Left renal cortex interstitium (tissue), 4 donors: ENCODE measurements at places on chromosomes 13 and 19.

GRCh38 chr13:105118426-105118985 lies 1417.0 kb downstream of the EFNB2 start:
- no peak for DNase-seq

- no peak for DNase-seq
Measured at GRCh38 chr13:93249364-93250306, 23.0 kb downstream of the GPC6 start.

DNA sequence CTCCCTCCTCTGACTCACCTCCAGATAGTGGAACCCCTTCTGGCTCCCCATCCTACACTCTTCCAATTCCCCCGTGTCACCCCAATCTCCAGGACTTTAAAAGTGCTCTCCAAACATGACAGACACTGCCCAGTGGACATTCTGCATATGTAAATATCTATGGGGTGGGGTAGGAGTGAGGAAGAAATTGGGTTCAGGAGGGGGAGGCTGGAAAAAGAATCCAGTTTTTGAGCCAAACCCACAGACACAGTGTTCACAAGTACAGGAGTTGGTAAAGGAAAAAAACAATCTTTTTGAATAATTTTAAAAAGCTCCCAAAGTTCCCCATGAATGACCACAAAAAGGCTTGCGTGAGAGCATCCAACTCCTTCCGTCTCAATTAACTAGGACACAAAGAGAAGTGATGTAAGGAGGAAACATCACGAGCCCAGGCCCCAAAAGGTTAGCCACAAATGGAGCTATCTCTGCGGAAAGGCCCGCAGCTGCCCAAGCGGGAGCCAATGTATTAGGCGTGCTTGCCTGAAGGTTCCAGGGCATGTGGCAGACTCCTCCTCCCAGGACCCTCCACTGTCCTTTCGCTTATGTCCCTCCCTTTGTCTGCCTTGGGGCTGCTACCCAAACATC lies 18.0 kb downstream of the ZC3H4 start:
- no peak for DNase-seq

DNA sequence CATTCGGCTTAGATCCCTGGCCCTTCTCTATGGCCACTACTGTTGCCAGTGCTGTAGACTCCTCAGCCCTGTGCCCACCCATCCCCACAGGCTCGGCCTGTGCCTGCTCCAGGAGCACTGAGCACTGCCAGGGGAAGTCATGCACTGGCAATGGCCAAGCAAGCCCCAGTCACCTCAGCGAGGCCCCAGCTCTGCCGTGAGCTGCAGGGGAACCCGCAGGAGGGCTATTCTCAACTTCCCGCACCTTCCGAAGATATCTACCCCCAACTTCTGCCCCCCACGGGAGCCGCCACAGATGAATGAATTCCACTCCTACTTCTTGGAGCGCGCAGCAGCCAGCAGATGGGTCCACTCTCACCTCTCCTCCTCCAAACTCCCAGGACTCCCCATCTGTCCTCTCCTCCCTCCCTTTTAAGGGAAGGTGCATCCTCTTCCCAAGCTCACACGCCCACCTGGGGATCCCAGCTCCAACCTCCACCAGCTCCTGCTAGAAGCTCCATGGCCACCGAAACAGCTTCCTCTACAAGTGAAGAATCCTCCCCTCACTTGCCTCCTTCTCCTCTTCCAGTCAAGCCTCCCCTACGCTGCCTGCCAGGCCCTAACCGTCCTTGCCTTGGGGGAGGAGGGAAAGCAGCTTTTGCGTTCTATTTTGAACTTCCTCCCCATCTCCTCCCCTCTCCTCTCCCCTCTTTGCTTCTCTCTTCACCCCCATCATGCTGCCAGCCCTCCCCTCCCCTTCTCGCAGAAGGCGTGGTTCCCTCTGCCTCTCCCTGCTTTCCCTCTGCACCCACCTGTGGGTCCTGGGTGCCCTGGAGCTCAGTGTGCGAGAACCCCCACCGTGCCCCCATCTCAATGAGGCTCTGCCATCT lies 52.2 kb downstream of the PEPD start:
- no peak for DNase-seq

DNA sequence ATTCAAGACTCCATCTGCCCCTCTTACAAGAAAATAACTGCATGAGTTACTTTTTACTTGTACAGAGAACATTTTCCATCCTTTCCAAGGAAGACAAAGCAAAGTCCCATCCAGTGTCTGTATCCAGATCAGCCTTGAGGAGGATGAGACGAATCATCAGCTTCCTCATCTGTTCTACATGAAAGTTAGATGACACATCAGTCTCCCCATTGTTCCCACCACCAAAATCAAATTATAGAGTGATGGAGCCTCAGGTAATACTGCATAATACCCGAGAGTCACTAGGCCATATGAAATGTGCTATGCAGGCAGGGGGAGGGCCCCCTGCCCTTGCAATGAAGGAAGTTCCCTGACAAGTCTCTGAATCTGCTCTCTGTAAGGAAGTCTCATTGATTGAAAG lies 1244.6 kb upstream of the SLC10A2 start:
- DNase-seq: no peak

DNA sequence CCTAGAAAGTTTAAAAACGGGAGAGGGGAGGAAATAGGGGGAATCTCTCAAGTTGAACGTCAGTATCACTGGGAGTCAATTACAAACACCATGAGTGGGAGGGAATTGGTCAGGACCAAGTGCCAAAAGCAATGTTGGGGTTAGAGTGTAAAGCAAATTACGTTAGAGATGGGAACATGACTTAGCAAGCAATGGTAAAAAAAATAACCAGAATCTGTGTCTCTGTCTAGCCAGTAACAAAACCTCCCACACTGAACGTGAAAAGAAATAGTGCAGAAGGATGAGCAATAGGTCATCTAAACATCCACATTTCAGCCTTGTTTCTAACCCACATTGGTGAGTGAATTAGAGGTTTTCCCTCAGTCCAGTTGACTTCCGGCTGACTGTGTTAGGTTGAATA lies 242.2 kb downstream of the COG6 start:
- DNase-seq: no peak

GRCh38 chr19:41324921-41325639 lies 15.1 kb downstream of the CCDC97 start:
- no peak for DNase-seq

DNA sequence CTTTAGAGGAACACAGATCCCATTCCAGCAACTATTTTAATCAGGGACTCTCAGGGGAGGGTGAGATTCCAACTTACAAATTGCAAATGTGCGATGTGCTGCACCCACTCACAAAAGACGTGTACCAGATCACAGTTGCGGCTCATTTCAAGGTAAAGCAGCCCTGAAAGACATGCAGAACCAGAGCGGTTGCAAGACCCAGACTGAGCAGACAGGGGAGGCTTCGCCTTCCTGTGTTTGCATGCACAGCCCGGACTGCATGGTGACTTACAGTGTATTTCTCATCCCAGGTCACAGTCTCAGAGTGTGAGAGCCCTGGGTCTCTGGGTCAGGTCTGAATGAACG lies 84.6 kb downstream of the ATP11A start:
- DNase-seq: no peak

DNA sequence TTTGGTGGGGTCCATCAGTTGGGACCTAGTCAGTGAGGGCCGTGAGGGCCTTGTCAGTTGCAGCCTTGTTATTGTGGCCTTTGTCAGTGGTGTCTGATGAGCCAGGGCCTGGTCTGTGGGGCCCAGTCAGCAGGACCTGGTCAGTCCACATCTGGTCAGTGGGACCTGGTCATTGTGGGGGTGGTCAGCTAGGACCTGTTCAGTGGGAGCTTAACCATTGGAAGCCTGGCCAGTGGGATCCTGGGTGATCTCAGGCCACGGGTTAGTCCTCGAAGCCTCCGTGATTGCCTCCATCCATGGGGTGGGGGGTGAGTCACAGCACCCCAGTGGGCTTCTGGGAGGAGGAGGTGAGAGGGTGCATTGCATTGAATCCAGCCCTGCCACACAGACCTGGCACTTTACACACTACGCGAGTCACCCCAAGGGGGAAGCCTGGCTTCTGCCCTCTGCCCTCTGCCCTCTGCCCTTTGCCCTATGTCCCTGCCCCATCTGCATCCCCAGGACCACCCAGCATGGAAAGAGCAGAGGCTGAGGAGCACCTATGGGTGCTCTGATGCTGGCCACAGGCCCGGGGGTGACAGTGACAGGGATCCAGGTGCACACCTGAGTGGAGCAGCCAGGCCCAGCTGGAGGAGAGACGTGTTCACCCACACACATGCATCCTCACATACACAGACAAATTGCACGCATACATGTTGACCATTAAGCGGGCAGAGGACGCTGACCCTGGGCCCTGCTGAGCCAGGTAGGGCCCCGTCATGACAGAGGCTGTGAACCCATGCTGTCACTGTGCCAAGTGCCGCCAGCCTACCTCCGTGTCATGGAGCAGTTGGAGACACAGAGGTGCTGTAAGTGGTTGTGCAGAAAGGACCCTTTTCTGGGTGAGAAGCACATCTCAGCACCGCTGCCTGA lies 59.8 kb upstream of the TPM4 start:
- no peak for DNase-seq

- no peak for DNase-seq
Measured at GRCh38 chr19:32041681-32042292, 303.6 kb upstream of the ZNF507 start.

DNA sequence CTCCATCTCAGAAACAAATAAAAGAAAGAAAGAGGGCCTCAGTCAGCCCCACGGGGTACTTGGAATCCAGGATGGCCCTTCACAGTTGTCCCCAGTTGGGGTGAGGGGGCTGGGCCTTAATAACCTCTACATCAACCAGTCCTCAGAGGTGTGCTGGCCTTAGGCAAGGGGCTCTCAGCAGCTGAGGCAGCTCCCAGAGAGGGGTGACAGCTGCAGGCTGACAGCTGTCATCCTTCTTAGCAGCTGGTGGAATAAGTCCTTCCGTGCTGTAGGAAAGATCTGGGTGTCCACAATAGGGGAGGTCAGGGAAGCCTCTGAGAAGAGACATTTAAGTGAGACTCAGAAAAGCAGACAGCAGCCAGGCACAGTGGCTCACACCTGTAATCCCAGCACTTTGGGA lies 7.4 kb downstream of the BCAM start:
- DNase-seq: no peak

DNA sequence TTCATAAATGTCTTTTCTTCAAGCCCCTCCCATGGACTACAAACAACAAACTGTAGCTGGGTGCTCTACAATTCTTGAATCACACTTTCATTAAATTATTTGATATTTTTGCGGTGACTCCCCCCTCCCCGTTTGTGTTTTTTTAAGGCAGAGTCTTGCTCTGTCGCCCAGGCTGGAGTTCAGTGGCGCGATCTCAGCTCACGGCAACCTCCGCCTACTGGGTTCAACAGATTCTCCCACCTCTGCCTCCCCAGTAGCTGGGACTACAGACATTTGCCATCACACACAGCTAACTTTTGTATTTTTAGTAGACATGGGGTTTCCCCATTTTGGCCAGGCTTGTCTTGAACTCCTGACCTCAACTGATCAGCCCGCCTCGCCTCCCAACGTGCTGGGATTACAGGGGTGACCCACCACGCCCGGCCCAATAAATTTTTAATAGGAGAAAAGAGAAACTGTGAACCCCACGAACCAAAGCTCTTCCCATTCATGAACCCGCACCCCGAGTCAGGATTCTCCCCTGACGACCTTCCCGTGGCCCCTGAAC lies 703 bp downstream of the ZNF506 start:
- DNase-seq: no peak

DNA sequence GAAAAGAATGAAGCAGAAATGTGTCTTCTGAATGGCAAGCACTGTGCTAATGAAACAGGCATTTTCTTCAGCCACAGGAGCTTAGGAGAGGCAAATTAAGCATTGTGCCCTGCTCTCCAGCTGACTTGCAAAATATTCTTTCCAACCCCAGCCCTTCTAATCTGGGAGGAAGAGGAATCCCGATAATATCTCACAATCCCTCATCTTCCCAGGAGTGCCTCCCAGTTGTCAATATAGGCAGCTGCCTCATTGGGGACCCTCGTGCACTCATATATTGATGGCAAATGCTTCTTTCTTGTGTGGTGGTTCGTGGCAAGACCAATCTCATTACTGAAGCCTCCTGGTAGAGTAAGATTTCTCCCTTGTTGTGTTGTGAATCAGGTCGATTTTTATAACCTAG lies 299.0 kb downstream of the COG6 start:
- DNase-seq: no peak

DNA sequence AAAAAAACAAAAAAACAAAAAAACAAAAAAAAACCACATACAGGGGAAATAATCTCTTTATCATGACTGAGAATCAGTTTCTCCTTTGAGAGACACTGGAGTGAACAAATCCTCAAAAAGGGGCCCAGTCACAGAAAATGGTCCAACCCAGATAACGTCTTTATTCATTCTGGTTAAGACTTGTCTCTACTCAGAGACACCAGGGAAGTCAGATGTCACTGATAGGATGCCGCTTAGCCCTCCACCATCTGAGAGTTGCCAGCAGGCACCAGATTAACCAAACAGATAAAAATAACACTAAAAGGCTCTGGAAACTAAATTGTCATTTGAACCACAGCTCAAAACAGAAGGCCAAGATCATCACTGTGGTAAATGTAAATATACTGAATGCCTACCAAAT lies 1163.4 kb upstream of the ATXN8OS start:
- DNase-seq: no peak

GRCh38 chr13:19239114-19239860 lies 57.7 kb upstream of the TUBA3C start:
- DNase-seq: no peak

DNA sequence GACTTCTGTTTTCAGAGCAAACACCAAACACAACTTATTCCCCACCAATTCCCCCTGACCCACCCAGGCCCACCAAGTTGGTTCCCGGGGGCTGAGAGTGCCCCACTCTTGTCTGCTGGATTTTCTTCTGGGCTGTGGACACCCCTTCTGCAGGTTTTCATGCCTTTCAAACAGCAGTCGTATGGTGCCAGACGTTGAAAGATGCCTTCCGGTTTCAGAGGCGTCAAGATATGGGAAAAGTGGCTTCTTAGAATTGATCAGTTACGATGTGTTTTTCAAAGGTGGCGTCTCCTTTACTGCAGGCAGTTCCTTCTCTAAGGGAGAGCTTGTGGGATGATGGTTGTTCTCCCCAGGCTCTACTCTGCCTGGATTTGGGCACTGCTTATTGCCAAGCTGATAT lies 12.7 kb downstream of the CLEC11A start:
- DNase-seq: no peak

DNA sequence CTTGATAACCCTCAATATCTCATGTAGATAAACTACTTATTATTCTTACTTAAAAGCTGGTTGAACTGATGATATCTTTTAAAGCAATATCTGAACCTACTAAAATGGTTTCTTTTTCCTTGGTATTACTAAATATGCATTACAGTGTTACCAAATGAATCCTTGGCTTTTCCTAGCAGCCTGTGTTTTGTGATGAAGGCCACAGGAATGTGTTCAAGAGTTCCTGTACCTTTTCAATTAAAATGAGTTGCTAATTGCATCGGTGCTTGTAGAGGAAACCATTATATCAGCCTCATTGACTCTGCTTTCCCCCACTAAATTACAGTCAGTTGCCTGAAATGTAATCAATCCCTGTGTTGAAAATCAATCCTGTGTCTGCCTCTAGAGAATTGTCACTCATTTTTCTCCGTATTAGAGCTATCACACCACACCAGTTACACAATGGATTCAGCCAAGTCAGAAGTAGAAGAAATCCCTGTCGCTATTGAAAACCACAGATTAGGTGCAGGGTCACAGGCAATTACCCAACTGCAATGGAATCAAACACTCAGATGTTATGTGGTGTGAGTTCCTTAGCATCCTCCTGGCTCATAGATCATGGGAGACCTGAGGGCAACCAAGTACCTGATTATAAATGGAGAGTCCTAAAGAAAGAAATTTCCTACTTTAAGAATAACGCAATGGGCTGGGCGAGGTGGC lies 13.3 kb downstream of the FAM216B start:
- no peak for DNase-seq
